CD4-positive, alpha-beta memory T cell (primary cell): ENCODE measurements at places on chromosomes 3 and 15.

- no peak for DNase-seq
Measured at GRCh38 chr3:149342413-149343380, 9.3 kb upstream of the TM4SF18 start.

- no peak for DNase-seq
Measured at GRCh38 chr3:150145659-150146058, 175.0 kb upstream of the PFN2 start.

DNA sequence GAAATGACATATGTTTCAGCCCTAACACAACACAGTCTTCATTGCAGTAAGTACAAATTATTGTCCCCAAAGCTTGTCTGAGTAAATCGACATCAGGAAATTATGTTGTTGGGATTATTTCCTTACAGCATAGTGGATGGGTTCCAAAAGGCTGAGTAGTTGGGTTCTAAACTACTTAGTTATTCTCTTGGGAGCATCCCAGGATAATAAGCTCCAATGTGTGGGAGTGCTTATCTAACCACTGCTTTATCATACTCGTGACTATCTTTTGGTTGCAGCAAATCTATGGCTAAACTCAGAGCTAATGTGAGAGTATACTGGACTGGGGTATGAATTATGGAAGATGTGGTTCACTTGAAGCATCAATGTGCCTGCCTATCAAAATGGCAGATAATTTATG, 128.5 kb downstream of the RBMS3 start:
- no peak for DNase-seq

DNA sequence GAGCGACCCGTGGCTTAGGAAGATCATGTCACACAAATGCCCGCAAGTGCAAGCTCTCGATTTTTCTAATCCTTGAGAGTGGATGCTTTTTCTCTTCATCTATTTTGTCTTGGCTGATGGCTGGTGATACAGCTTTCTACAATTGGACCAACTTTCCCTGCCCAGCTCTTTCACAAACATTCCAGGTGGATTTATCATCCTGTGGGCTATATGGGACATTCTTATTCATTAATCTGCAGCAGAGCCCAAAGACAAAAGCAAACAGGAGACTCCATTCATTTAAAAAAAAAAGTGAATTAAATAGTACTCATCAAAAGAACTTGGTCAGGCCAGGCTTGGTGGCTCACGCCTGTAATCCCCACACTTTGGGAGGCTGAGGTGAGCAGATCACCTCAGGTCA, 14.2 kb upstream of the TSEN2 start:
- no peak for DNase-seq

DNA sequence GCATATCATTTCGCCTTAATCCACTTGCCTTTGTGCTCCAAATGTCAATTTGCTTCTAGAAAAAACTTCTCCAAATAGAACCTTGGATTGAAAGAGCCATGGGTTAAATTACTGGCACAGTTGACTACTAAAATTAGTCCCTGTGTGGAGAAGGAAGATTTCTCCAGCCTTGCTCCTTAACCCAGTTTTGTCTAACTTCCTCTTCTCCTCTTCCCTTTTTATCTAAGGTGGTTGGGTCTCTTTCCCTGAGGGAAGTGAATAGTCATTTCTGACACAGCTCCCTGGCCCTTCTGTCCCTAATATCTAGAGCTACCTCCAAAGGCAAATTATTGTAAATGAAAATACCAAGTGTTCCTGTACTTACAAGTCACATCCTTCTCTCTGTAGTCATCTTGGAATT, 527.9 kb upstream of the TBL1XR1 start:
- no peak for DNase-seq

- DNase-seq, result no peak
Measured at GRCh38 chr3:59764171-59764570, 714.3 kb upstream of the CFAP20DC start.

DNA sequence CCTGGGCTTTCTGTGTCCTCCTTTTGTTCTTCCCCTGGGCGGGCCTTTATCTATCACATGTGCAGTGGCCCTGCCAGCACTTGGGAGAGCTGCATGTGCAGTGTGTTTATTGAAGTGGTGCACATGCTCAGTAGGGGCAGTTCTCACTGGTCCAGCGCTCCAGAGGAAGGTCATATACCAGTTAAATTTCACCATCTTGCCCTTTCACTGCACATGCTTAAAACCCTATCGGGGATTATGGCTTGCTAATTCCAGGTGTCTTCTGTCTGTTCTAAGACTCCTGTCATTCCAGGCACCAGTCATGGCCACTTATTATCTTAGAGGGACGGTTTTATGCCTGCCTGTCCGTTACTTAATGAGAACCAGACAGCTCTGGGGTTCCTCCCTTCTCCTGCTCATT, 52.2 kb downstream of the ROPN1B start:
- DNase-seq, result no peak

DNA sequence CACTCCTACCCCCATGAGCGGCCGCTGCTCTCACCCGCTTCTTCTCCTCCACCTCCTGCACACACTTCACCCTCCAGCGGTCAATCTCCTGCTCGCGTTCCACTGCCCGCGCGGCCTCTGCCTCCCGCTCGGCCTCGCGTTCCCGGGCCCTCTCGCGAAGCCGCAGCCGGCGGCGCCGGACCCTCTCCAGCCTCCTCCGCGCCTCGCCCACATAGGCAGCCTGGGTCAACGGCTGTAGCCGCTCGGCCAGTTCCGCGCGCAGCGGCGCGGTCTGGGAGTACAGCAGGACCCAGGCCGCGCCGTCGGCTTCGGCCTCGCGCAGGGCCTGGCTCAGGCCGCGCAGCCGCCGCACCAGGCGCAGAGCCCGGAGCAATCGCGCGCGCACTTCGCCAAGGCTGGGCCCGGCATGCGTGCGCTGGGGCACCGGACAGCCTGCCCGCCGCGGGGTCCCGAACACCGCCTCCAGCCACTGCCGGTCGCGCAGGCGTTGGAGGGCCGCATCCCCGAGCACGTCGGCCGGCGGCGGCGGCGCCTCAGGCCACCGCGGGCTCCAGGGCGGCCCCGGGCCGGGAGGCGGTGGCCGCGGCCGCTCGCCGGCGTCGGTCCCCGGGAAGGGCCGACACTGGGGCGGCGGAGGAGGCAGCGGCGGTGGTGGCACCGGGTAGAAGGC, 595 bp downstream of the PDCD7 start:
- no peak for DNase-seq
